Muscle of leg (tissue), 16 donors: ENCODE measurements at places on chromosomes 12 and 14. TPM values are rescaled to one million over a fixed set of nuclear protein-coding genes. Genes with fewer than 3 reads are reported as not detected.

GRCh38 chr12:77439749-77440148, 374.4 kb upstream of the E2F7 start:
- no peak for DNase-seq

DNA sequence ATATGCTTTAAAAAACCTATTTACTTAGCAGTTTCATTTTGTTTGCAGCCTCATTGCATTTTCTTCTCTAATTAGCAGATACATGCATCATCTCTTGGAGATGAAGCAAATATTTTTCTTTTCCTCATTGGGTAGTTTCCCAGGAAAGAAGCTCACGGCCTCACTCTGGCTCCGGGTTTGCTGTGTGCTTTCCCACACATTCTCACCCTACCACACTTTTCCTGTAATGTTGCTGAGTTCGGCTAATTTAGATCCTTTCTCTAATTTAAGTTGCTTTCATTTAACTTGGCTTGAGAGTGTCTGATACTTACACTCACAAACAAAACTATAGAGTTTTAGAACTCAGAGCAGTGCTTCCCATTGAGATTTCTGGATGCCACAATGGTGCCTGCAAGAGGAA, 928.2 kb downstream of the NRXN3 start:
- DNase-seq: no peak

GRCh38 chr12:104565606-104566243, 109.0 kb downstream of the CHST11 start:
- no peak for DNase-seq

CD27 gene
- polyA plus RNA-seq: 1.6 TPM

DNA sequence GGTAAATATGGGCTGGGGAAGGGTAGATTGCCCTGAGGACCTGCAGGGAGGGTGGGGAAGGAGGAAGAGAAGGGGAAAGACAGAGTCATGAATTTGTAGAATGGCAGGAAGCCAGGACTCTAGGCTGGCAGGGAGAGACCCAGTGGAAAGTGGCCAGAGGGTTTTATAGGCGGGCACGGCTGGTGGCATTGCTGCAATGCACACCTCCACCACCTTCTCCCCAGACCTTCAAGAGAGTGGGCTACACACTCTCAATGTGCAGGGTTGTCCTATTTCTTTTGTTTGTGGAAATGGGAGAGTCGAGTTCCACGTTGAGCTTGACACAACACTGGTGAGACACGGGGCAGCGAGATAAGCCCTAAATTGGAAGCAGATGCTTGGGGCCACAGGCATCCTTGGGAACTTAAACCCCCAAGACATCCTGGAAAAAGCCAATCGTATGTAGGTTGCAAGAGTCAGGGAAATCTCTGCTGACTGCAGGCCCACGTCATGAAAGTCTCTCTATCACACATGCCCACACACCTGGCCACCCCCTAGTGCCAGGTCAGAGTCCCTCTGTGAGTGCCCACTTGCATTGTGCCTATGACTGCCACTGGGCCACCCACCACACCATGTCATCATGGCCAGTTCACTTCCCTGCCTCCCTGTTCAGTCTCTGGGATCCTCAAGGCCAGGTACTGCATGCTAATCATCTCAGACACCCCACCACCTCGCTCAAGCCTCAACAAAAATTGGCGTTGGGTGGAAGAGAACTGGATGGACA, 38.0 kb upstream of the BDKRB2 start:
- no peak for DNase-seq

SCNN1A gene
- polyA plus RNA-seq: 0.22 TPM

- DNase-seq: no peak
These were observed 8.2 kb downstream of the VDR start for GRCh38 chr12:47896633-47897032.

GRCh38 chr14:100381395-100382105, 58.4 kb downstream of the SLC25A47 start:
- no peak for DNase-seq

RPS6KA5 gene
- polyA plus RNA-seq: 6.7 TPM

GALNT16 gene
- polyA plus RNA-seq: 24.6 TPM

GRCh38 chr12:64082866-64083268, 139.2 kb downstream of the KICS2 start:
- no peak for DNase-seq

- no peak for DNase-seq
These were observed 400.7 kb downstream of the DAD1 start for GRCh38 chr14:22188318-22188717.

BEST3 gene
- polyA plus RNA-seq: 60.6 TPM

SLC10A1 gene
- polyA plus RNA-seq: not detected

CYP27B1 gene
- 1.1 TPM for polyA plus RNA-seq

DNA sequence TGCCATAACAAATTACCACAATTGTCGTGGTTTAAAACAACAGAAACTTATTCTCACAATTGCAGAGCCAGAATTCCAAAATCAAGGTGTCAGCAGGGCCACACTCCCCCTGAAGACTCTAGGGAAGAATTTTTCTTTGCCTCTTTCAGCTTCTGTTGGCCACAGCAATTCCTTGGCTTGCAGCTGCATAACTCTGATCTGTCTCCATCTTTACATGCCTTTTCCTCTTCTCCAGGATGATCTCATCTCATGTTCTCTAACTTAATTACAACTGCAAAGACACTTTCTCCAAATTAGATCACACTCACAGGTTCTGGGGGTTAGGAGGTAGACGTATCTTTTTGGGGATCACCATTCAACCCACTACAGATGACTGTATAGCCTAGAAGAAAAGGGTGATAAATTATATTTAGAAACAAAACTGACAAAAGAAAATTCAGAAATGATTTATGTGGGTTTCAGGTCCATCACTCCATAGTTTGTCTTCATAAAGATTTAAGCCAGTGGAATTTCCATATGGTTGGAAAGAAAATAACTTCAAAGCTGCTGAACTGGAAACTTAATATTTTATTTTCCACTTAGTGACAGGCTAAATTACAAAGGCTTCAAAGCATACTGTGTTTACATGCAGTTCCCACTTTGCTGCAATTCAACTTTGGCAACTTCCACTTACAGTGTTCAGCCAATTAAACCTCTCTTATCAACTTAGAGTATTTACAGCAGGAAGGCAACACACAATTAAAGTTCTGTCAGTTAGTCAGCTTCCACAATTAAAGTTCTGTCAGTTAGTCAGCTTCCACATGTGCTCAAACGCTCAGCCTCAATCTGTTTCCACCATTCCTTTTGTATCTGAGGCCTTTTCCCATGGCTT, 213.3 kb downstream of the EPS8 start:
- DNase-seq: no peak

ALX1 gene
- polyA plus RNA-seq: 0.21 TPM

- no peak for DNase-seq
These were observed 131.1 kb upstream of the G2E3 start for GRCh38 chr14:30427846-30428245.

- no peak for DNase-seq
These were observed 165.2 kb downstream of the VRK1 start for GRCh38 chr14:96962337-96962736.

NCOR2 gene
- 115 TPM for polyA plus RNA-seq

NRXN3 gene
- polyA plus RNA-seq: 0.51 TPM

- peak; percentile 44 for DNase-seq
These were observed 103.1 kb downstream of the RFLNA start for GRCh38 chr12:124397807-124398577.

KCNC2 gene
- polyA plus RNA-seq: 0.85 TPM

DNA sequence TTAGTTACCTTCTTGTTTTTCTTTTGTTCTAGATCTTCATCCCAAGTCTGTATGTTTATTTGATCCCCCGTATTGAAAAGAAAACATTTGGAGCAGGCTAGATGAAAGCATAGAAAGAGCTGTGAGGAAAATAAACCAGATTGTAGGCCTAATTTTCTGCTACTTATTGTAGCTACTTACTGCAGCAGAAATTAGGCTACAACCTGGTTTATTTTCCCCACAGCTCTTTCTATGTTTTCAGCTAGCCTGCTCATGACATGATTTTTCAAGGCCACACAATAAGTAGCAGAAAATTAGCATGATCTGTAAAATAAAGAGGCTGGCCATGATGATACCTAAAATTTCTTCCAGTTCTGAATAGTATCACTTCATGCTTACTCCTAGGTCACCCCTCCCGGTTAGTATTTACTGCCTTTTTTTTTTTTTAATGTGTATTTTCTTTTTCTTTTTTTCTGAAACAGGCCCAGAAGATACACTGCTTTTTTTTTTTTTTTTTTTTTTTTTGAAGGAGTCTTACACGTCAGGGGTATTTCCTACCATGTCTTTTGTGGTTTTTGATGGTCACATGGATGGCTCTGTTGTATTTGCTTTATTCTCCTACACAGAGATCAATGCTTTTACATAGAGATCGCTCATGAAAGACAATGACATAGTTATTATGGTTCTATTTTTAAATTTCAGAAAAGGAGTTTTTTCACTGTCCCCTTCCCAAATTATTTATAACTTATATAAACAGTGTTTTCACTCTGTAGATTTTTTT, 32.3 kb downstream of the BHLHE41 start:
- DNase-seq: no peak

TAS2R9 gene
- polyA plus RNA-seq: not detected

- peak; percentile 76 for DNase-seq
These were observed 482 bp downstream of the TMEM30B start for GRCh38 chr14:61280526-61281185.

ADAMTS20 gene
- 0.09 TPM for polyA plus RNA-seq

FAM181A gene
- not detected for polyA plus RNA-seq

DNA sequence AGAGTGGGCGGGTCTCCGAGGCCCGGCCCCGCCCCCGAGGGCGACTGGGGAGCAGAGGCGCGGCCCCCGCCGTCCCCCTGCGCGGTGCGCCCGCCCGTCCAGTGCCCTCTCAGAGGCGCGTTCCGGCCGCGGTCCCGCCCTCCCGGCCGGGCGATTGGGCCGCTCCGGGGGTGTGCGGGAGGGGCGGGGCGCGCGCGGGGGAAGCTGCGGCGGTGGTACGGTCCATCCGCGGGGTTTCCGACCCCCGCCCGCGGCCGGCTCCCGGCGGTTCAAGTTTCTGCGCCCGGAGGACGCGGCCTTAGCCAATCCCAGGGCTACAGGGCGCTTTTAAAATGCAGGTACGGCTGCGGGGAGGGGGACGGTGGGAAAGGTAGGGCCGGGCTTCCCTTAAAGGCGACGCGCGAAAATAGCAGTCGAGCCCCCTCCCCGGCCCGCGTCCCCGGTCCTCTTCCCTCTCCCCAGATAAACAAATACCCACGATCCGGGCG, 315 bp upstream of the CCDC85C start:
- DNase-seq: peak; percentile 98

GRCh38 chr12:128606051-128606450, 217.7 kb downstream of the SLC15A4 start:
- peak; percentile 82 for DNase-seq

- DNase-seq: peak; percentile 55
These were observed 825 bp upstream of the CCDC85C start for GRCh38 chr14:99604766-99605298.

DNA sequence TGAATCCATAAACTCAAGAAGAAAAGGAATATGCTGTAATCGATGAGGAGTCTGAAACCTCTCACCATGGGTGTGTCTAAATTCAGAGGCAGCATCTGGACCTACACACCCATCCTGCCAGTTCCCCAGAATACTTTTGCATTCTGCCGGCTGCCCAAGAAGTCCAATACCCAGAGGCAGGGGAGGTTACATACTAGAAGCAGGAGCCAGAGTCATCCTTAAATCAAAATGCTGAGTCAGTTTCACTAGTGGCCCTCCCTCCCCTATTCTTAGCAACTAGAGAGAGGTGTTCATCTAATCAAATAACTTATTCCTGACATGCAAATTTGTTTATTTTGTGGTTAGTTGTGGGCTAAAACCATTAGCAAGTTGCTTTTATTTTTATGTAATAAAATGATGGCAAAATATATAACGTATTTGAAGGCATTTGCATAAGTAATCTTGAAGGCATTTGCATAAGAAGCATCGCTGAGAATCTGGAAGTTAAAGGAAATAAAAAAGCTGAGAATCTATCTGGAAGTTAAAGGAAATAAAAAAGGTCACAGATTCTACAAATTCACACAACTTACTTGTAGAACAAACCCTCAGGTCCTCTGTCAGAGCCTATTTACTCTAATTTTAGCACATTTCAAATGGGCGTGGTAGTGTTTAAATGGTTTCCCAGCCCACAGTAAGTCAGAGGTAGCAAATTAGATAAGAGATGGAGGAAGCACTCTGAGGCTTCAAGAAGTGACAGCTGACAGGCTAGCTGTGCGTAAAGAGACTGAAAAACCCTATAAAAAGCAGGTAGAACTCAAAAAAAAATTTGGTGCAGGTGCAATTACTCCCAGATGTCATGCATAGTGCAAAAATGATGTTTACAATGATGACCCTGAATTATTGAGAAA, 7.8 kb downstream of the BHLHE41 start:
- no peak for DNase-seq

DNA sequence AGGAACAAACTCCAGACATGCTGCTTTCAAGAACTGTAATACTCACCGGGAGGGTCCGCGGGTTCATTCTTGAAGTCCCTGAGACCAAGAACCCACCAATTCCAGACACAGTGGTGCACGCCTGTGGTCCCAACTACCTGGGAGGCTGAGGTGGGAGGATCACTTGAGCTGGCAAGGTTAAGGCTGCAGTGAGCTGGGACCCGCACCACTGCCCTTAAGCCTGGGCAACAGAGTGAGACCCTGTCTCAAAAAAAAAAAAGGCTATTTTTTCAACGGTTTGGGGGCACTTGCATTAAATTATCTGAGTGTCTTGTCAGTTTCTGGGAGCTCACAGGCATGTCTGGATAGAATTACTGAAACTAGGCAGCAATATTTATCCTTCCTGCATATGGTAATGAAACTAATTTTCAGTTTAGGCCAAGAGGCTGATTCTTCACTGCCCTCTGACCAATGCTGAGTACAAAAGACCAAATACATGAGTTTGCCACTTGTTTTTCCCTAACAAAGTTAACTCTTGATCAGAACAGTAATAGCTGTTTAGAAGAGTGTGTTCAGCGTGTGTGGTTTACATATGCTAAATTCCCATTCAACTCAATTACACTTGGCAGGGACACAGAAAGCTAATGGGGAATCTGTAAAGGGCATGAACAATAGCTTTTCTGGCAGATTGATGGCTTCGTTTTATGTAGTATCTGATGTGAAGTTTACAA, 65.8 kb upstream of the RASSF3 start:
- DNase-seq: peak; percentile 24

DNA sequence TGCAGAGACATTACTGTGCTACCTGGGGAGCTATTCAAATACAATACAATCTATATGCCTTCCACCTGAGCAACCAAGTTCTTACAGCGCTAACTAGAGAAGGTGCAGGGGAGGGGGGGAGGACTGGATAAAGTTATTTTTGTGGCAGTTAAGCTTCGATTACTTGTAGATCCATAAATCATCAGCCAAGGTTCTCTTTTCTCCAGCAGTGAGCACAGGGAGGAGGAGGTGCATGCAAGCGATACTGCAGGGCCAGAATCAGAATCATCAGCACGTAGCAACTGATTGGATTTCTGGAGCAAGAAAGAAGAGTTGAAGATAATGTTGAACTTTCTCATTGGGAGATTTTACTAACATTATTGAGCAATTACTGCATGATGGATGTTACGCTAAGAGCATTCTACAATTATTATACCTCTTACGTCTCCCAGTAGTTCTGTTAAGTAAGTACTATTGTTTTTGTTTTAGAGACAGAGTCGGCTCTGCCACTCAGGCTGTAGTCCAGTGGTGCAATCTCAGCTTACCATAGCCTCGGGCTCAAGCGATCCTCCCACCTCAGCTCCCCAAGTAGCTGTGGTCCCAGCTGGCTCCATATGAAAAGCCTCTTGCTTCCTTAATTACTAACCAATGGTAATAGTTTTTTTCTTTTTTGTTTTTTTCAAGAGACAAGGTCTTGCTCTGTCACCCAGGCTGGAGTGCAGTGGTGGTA, 74.6 kb upstream of the EEA1 start:
- no peak for DNase-seq

CEBPE gene
- polyA plus RNA-seq: 0.21 TPM

GRCh38 chr12:5396541-5396940, 35.4 kb upstream of the NTF3 start:
- DNase-seq: no peak
